ENCODE measurements at places on chromosomes 16 and 17.

DNA sequence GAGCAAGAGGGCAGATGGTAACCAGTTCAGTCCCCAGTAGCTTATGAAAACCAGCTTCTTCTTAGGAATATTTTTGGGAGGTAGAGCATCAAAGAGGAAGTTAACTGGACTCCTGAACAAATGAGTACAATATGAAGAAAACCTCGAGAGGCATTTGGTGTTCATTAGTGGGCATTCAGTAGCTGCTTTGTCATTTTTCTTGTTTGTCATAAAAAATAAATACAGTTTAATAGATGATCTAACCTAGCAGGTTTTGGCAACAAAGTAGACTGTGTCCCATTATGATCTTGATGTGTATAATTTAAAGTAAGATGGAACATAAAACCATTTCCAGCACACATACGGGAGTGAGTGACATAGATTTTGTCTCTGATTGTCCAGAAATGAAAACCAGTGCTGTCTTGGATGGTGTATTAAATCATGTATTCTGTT, 173.1 kb downstream of the HS3ST3A1 start:
- DNase-seq = no peak

- no peak for DNase-seq
Observed at GRCh38 chr16:73430138-73430537, 382.2 kb upstream of the ZFHX3 start.

DNA sequence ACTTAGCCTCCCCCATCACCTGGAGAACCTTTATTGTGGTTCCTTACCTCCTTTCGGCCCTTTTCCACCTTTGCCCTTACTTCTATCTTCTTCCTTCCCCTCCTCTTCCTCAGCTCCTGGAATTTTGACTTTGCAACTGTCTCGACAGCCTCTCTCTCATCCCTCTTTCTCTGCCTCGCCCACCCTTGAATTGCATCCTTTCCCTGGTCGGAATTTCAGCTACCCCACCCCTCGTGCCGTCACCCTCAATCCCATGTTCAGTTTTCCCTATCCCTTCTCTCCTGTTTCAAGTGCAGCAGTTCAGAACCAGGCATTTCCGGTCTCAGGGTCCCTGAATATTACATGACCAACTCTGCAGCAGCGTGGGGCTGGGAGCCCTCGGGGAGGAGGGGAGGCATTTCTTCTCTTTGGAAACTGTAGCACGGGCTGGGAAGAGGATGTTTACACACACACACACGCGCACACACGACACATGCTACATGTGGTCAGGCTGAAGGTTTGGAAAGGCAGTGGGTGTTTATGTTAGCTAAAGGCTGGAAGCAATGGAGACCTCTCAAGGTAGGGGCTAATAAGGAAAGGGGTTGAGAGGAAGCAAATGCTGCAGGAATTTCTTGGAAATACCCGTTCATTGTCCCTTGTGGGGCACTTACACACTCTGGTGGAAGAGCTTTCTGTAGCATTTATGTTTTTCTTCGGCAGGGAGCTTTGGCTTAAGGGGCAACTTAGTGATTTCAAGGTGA, 971 bp downstream of the MINK1 start:
- DNase-seq = no peak

GRCh38 chr16:28573738-28574718, 20.3 kb downstream of the SGF29 start:
- DNase-seq = no peak

- DNase-seq = no peak
Observed at GRCh38 chr17:11682646-11683045, 84.4 kb downstream of the DNAH9 start.

GRCh38 chr17:28892024-28892423, 5.5 kb downstream of the FLOT2 start:
- DNase-seq = no peak

GRCh38 chr17:62052765-62053338, 12.2 kb downstream of the MED13 start:
- no peak for DNase-seq

- DNase-seq = peak; percentile 54
Observed at GRCh38 chr17:77723071-77723908, 235.2 kb upstream of the TNRC6C start.

DNA sequence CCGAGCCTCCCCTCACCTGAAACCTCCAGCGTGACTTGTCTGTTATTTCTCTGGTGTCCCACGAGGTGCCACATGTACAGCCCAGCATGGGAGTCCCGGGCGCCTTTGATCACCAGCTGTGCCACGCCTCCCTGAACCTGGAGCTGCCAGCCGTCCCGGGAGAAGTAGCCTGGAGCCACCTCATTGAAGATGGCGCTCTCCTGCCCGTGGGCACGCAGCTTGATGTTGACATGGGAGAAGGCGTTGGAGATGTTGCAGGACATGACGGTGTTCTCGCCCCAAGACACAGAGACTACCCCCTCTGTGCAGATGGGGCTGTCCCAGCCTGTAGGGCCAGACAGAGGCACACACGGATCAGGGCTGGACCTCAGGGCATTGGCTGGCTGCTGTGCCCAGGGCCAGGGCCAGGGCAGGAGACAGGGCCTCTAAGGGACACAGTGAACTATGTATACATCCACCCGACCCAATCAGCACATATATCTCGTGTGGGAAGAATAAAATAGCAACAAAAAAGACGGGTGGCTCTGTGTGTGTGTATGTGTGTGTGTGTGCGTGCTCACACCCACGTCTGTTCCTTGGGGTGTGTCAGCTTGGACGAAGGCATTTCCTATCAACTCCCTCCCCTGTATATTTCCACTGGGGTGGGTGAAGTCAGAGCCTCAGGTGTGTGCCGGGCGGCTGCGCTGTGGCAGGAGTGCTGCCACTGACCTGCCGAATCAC, 7.3 kb upstream of the CD7 start:
- DNase-seq = no peak

- no peak for DNase-seq
Observed at GRCh38 chr16:4685292-4685691, 8.1 kb upstream of the NUDT16L1 start.

GRCh38 chr17:80374039-80374731, 40.8 kb upstream of the ENDOV start:
- peak; percentile 56 for DNase-seq

DNA sequence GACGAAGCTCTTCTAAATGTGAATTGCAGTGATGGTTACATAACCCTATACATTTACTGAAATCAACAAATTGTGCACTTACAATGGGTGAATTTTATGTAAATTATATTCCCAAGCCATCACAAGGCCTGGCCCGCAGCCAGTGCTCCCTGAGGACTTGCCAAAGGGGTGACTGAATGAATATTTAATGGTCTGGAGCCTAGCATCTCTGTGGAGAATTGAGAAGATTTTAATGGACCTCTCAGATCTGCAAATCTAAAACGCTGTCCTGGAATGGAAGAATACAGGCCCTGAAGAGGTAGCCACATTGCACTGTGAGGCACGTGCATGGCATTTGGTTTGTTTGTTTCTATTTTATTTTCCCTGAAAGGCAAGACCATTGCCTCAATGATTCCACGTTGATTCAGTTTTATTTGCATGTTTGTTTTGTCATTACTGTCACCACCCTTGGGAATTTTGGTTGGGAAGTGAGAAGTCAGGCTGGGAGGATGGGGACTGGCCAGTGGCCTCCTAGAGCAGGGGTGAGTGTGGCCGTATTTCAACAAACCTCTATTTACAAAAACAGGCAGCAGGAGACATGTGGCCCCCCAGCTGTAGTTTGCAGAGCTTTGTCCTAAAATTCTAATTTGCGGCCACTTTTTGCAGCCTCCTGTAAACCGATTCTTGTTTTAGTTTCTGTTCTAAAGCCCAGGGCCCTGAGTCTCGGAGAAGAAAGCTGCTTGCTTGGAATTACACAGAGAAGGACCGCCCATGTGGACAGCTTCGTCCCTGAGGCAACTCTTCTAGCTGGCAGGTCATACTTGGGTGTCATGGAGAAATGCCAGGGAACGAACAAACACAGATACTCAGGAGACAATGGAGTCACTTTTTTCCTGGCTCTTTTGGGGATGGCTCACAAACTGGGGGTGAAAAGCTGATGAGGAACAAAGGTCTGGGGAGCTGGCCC, 40.5 kb upstream of the GCSH start:
- no peak for DNase-seq

DNA sequence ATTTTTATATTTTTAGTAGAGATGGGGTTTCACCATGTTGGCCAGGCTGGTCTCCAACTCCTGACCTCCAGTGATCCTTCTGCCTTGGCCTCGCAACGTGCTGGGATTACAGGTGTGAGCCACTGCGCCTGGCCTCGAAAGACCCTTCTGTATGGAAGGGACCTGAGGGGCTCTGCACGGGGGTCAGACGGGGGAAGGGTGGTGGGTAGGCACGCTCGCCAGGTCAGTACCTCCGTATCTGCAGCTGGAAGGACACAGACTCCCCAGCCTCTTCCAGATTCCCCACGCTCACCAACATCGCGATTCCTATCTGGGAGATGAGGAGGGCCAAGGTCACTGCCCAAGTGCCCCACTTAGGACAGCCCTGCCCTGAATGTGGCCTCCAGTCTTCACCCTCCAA, 12.7 kb downstream of the ITGA2B start:
- DNase-seq = no peak

DNA sequence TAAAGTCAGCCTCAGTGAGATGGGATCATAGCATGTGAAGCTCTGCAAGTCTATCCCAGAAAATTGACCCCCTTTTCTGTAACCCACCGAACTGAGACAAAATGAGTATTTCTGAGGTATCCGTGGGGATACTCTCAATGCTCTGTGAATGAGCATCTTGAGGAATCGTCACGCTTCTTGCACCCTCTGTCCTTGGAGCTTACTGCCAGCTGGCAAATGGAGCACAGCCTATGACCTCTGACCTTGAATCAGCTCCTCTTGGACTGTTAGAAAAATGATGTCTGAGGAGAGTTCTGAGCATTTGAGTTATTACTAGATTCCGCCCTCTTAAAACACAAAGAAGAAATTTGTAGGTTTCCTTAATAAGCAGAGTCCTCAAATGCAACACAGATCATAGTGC, 342.1 kb downstream of the ZFHX3 start:
- no peak for DNase-seq

DNA sequence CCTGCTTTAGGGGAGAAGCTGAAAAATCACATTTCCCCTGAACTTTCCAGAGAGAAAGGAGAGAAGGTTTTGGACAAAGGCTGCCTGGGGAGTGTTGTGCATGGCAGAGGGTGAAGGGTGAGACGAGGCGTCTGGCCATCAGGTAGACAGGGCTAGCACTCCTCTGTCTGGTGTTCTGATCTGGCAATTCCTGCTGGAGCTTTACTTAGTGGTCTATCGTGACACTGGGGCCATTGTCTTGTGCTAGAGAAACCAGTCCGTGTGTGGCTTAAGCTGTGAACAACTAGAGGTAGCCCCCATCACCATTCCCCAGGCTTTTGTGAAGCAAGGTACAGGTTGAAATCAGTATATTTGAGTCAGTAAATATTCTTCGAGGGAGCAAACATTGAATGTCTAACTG, 8.5 kb downstream of the RHBDL3 start:
- no peak for DNase-seq

DNA sequence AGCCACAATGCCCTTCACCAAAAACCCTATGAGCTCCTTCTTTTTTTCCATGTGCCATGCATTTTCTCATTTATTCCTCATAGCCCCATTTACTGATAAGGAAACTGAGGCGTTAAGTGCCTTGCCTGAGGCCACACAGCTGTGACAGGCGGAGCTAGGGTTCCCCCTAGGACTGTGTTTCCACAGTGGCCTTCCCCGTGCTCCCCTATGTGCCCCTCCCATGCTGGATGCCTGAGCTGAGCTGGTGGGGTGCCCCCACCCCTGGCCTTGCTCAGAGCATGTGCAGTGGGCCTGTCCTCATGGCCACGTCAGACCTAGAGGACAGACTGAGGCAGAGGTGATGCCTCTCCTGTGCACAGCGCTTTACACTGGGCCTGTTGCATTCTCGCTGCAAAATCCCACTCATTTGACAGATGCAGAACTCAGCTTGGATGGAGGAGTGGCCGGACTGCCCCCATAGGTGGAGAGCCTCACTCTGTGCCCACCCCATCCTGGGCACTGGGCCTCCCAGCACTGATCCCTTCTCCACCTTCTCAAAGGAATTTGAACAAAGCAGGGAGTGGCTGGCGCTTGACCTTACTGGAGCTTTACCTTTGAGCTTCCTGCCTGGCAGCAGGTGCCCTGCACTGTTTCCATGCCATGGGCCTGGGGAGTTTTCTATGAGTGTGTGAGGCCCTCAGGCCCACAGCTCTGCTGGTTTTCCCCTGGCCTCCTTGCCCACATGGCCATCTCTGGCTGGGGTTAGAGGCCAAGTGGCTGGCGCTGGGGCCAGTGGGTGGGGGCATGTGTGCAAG, 2.6 kb downstream of the MAP2K3 start:
- peak; percentile 69 for DNase-seq

DNA sequence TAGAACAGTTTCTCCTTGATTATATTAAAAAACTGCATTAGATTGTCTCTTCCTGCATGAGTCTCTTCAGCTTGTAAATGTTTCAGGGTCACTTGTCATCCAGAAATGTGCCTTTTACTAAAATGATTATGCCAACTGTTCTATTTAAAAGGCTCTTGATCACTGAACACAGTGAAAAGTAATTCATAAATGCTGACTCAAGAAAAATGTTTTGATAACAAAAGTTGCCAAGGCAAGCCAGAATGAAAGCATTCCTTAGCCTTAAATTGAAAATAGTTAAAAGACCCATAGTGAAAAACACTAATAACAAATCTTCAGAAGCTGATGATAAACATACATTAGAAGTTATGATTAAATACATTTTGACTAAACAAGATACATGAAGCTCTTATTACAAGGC, 356.0 kb upstream of the KIF2B start:
- no peak for DNase-seq

DNA sequence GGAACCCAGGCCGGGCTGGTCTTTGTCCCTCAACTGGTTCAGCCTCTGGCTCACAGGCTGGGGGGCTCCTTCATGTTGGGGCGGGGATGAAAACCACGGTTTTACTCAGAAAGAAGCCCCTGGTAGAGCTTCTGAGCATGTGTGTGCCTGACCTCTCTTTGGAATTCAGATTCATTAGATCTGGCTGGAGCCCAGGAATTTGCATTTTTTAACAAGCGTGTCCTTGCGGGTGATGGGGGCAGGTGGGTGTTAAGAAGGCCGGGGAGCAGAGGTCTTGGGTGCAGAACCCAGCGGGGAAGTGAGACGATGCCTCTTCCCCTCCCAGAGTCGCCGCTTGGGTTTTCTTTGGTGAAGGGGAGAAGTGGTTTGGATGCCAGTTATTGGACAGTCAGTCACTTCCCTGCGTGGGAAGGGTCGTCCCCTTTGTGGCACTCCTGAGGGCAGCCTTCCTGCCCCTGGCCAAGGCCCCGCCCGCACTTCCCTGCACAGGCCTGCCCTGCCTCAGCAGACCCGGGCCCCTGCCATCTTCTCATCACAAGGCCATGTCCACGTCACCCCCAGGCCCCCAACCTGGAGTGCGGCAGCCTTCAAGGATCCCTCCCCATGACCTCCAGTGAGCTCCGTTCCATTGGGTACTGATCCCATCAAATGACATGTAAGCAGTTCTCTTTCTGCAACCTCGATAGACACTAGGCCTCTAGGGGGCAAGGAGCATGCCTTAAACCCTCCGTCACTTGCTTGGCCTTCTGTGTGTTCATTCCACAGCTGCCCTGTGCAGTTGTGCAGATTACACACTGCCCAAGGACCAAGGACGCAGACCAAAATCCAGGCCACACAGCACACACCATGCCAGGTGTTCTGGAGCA, 177.7 kb upstream of the CIBAR2 start:
- DNase-seq = no peak
